ENCODE measurements at places on chromosomes 2 and 18.

GRCh38 chr2:37379881-37380296 lies 35.5 kb downstream of the QPCT start:
- DNase-seq: no peak

DNA sequence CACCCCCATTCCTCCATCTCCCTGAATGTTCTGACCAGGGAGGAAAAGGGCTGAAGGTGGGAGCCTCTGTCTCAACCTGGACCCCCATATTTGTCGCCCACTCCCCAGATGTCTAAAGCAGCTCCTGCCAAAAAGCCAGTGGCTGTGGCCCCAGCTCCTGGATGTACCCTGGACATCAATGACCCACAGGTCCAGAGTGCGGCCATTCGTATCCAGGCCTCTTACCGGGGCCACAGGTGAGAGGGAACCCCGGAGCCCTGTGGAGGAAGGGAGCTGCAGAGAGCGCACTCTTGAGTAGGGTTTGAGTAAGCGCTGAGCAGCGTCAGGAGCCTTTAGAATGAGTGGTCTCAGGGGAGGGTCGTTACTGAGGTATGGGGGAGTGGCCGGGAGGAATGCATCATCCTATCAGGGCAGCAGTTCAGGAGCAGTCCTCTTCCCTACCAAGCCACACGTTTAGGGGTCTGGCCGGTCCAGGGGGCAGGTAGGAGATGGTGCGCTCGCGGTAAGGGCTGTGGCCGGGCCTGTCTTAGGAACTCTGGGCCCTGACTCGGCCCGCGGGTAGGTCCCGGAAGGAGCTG lies 2.4 kb upstream of the GMPPA start:
- no peak for DNase-seq

DNA sequence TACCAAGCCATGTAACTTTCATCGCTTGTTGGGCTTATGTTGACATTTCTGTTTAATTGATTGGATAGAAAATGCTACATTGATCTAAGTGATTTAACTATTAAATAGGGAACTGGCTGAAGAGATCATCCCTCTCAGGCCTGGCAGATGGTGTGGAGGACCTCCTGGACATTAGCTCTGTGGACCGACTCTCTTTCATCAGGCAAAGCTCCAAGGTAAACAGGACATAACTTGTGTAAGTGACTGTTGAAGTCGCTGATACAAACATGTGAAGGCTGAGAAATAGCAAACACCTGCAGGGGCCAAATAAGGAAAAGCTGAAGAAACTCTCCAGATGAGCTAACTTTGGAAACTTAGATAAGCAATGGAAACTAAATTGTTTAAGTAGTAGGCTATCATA lies 68.8 kb downstream of the UNC80 start:
- no peak for DNase-seq

GRCh38 chr2:194672994-194673393 lies 984.0 kb upstream of the SLC39A10 start:
- no peak for DNase-seq

Measured in activated CD4-positive, alpha-beta T cell treated with anti-CD3 and anti-CD28 coated beads, Interleukin-2, amount 50 U/mL, for 4 hours (primary cell).